ENCODE measurements at places on chromosomes 2 and 18.
A peak's percentile ranks its signal among the peaks of the same experiment; 100 is the strongest.

DNA sequence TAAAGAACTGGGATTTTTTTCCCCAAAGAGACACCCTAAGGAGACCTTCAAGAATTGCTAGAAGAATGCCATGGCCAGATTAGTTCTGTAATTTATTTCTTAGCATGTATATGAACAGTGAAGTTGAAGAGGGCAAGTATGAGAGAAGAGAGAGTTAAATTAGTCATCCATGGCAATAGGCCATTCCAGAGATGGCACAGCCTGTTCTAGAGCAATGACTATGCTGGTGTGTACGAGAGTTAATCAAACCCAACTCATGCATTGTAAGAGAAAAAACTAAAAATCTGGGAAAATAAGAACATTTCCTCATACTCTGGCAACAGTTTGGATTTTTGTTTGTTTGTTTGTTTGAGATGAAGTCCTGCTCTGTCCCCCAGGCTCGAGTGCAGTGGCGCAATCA is 112.1 kb upstream of the PIK3C3 start:
- no peak for DNase-seq

DNA sequence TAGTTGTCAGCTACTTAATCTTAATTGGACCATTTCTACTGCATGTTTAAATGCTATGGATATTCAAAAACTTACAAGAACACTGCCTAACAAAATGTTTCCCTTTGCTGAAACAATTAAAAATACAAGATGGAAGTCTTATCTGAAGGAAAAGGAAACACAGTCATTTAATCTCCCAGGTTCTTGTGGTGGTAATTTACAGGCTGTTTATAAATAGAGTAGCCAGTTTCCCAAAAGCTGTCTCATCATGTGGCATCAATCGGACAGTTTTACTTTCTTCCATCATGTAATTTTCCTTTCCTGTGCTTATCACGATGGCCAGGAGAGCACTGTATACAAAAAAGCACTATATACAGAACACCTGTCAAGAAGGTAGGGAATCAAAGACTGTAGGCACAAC is 368.1 kb downstream of the ZEB2 start:
- DNase-seq, result no peak

GRCh38 chr2:217031445-217031844 is 171.6 kb upstream of the TNP1 start:
- no peak for DNase-seq

GRCh38 chr2:158114516-158114915 is 12.8 kb downstream of the UPP2 start:
- no peak for DNase-seq

DNA sequence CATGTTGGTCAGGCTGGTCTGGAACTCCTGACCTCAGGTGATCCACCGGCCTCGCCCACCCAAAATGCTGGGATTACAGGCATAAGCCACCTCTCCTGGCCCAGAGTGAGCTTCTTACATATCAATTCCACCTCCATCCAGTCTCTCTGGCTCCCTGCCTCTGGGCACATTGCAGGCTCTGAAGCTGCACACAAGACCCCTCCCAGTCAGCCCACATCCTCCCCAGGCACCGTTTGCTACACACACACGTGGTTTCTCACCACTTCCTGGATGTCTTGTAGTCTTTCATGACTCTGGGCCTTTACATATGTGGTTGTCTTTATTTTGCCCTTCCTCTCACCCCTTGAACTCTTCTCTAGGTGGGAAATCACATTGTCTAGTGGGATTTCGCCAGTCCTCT is 64.0 kb upstream of the CABLES1 start:
- DNase-seq, result peak; percentile 85

- no peak for DNase-seq
Observed at GRCh38 chr2:109721626-109722025, 72.5 kb upstream of the RGPD5 start.

GRCh38 chr2:127857265-127857808 is 618 bp downstream of the POLR2D start:
- peak; percentile 13 for DNase-seq

GRCh38 chr18:12884406-12885323 is 628 bp upstream of the PTPN2 start:
- DNase-seq, result no peak

DNA sequence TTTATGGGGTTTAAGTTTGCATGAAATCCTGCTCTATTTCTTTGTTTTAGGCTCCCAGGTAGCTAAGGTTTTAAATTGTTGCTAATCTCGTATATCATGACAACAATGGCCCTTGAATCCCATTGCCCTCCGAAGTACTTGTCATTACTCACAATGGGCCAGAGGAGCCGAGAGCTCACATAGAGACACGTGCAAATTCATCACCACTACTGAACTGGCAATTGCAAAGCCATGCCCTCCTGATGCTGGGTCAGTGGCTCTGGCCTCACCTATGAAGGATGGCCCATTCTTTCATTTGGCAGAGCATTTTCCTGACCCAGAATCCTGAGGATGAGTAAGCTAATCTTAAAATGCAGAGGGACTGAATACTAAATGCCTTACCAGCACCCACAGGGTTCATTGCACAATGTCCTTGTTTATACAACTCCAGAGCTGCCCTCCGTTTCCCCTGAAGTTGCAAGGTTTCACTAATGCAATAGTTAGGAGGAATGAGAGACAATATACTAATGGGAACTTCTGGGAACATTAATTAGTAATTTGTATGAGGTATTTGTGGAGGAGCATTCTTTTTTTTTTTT is 71.6 kb upstream of the GAREM1 start:
- DNase-seq, result no peak

- DNase-seq, result no peak
Observed at GRCh38 chr18:7492385-7492784, 74.7 kb upstream of the PTPRM start.

DNA sequence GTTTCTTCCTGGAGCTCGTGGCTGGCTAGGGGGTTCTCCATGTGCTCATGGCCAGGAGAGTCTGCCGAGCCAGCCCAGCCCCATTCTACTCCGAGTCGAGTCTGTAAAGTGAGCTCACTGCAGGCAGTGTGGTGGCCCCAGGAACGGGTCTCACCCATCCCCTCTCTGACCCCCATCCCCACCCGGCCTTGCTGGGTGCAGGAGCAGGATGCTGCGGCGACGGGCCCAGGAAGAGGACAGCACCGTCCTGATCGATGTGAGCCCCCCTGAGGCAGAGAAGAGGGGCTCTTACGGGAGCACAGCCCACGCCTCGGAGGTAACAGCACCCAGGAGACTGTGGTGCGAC is 1.4 kb downstream of the ANO7 start:
- DNase-seq, result no peak

GRCh38 chr2:53536583-53537361 is 230.8 kb upstream of the CHAC2 start:
- no peak for DNase-seq

DNA sequence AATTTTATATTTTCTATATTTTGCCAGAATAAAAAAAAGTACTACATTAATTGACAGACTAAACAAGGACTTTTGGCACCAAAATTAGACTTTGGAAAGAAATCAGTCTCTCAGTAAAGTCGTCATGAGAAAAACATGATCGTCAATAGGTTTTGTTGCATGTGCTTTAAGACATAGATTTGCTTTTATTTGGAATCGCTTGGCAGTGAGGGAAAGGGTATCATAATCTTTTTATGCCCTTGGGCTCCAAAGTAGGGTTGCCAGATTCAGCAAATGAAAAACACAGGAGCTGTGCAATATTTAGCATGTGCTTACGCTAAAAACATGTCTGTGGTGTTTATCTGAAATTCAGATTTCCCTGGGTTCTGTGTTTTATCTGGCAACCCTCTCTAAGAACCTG is 177.6 kb downstream of the LAMA1 start:
- no peak for DNase-seq

GRCh38 chr2:174699993-174700766 is 64.1 kb downstream of the CHRNA1 start:
- DNase-seq, result no peak

DNA sequence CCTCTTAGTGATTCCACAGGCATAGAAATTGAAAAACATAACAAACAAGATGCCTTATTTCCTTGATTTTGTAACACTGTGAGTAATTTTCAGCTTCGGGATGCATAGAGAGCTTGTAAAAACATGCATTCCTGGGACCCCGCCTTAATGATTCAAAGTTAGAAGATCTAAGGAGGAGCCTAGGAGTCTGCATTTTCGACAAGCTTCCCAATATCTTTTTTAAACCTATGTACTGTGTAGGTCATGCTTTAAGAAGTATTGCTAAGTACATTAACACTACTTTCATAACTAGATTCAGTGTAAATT is 109.8 kb upstream of the ZNF516 start:
- no peak for DNase-seq

GRCh38 chr18:57234346-57234745 is 87.5 kb downstream of the BOD1L2 start:
- no peak for DNase-seq

Measured in activated T-helper 2 cell treated with anti-CD3 and anti-CD28 coated beads, Interferon-gamma antibody, Interleukin-2, Interleukin-4, amounts not matched to agents 10 μg/mL and 5 μg/mL and 100 μg/mL, durations not matched to agents 14 hours and 24 hours and 36 hours (primary cell).